Activated T-cell treated with anti-CD3 and anti-CD28 coated beads, Interleukin-2, amount 50 U/mL, for 24 hours (primary cell): ENCODE measurements at places on chromosomes 2 and 18.

- DNase-seq: no peak
Observed at GRCh38 chr2:174334278-174334715, 457 bp upstream of the SP9 start.

GRCh38 chr18:63283305-63284094 is 36.1 kb downstream of the BCL2 start:
- no peak for DNase-seq

DNA sequence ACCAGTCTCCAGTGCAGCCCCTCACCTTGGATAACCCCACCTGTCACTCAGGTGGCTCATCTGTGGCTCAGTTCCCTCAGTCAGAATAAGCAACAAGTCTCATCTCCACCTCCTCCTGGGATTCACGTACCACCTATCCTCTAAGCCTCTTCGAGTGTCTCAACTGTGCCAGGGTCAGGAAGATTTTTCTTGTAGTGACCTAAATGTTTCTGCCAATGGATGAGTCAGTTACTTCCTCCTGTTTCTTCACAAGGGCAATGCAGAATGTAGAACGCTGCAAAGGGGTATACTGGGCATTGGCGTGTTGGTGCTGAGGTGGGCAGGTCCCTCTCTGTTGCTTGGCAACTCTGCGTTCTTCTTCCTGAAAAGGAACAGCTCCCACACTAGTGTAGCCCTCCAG is 213.3 kb upstream of the CXCR4 start:
- DNase-seq: no peak

DNA sequence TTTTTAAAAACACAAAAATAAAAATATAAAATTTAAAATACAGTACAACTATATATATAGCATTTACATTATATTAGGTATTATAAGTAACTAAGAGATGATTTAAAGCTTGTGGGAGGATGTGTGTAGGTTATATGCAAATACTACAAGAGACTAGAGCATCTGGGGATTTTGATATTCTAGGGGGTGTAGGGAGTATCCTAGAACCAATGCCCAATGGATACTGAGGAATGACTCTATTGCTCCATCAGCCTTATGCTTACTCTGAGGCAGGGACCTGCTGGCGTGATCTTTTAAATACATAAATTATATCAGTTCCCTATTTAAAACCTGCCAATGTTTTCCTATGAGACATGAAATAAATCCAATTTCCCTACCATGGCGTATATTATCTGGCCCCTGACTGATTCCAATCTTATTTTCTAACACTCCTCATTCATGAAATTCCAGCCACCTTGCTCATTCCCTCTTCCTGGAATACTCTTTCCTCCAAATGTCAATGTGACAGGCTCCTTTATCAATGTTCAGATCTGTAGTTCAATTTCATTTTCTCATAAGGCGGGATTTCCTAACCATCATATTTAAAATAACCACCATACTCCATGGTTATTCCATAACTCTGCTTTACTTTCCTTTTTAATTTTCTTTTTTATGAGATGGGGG is 22.2 kb downstream of the SP3 start:
- DNase-seq: no peak

DNA sequence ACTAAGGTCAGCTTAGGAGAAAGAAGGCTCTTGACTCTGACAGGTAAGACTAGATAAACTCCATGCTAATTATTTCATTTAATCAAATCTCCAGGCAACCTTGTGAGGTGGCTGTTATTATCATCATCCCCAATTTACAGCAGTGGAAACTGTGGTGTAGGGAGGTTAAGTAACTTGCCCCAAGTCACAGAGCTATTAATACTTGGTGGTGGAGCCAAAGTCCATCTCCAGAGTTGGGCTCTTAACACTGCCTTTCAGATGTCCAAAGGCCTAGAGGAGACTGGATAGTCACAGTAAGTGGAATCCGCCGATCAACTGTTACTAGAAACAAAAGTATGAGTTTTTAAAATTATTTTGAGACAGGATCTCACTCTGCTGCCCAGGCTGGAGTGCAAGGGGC is 46.6 kb upstream of the SP3 start:
- no peak for DNase-seq

DNA sequence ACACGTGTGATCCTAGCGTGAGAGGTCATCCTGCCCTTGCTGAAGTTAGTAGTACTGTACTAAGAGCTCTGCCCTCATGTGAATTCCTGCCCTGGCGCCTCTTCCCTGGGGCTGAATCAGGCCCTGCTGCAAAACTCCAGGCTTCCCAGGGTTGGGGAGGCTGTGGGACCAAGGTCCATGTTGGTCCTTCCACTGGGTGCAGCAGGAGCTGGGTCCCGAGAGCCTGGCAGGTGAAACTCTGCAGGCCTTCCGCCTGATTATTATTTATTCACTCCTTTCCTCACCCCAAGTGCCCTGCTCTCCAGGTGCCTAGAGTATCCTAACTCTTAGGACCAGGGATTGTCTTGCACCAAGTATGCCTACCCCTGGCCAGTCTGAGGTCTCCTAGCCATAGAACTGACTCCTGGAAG is 5.3 kb upstream of the CNNM3 start:
- no peak for DNase-seq

DNA sequence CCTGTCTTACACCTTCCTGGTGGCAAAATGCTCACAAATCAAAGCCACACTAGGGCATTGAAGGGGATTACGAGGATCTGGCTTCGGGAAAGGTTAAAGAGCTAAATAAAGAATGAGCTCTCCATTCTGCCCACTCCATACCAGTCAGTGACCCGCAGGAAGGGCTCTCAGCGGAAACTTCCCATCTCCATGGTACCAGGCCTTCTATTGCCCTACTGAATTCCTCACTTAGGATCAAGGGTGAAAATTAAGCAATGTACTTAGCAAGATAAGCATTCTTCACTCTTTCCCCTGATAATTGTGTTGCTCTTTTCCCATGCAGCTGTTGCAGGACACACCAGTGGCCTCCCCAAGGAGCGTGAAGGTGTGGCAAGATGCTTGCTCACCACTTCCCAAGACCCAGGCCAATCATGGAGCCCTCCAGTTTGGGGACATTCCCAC is 75.6 kb upstream of the TTC39C start:
- no peak for DNase-seq

GRCh38 chr2:83866211-83866610 is 592.9 kb downstream of the SUCLG1 start:
- DNase-seq: no peak

DNA sequence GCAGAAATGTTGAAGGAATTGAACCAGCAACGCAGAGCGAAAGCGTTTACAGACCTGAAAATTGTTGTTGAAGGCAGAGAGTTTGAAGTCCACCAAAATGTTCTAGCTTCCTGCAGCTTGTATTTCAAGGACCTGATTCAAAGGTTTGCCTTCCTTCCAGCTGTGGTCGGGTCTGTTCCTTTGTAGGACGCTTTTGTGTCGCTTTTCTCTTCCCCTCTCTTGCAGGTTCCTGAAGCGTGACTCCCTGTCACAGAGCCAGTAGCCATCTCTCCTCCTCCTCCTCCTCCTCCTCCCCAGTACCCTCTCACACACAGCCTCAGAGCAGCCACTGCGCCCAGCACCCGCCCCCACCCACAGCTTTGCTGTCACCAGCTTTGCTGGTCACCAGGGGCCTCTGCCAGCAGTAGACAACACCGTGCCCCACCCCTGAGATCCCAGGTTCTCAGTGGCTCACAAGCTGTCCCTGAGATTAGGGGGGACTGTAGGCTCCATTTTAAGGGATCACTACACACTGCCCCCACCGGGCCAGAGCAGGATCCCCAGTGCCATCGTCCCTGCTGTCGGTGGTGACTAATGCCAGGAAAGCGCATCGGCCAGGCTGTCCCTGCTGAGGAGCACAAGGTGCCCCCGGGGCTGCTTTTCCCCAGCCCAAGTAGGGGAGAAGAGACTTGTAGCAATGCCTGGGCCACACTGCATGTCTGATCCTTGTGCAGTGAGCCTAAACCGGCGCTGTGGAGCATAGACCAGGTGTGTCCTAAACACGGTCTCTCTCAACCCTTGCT is 242.3 kb downstream of the ATAD2B start:
- DNase-seq: no peak

GRCh38 chr2:171404261-171404660 is 29.5 kb downstream of the METTL8 start:
- no peak for DNase-seq

GRCh38 chr2:82731824-82732223 is 1727.3 kb downstream of the SUCLG1 start:
- no peak for DNase-seq

- no peak for DNase-seq
Observed at GRCh38 chr2:20596193-20596972, 54.5 kb downstream of the HS1BP3 start.

DNA sequence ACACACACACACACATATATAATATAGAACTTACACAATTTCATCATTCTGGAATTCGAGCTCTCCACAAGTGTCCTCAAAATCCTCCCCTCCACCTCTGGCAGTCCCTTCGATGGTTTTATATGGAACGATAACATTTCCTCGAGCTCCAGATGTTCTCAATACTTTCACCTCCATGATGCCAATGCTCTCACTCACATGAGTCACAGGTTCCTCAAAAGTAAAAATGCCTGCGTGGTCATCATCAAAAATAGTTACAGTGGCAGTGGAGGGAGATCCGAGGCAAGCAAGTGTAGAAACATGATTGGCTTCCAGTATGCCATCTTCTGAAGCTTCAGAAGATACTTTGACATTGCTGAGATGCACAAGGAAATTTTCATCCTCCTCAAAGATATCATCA is 23.5 kb downstream of the SLC8A1 start:
- DNase-seq: no peak

GRCh38 chr2:159758239-159758638 is 39.8 kb downstream of the CD302 start:
- DNase-seq: no peak

- no peak for DNase-seq
Observed at GRCh38 chr2:235951493-235951892, 216.7 kb downstream of the GBX2 start.

GRCh38 chr18:56380685-56381084 is 257.7 kb downstream of the TXNL1 start:
- no peak for DNase-seq

DNA sequence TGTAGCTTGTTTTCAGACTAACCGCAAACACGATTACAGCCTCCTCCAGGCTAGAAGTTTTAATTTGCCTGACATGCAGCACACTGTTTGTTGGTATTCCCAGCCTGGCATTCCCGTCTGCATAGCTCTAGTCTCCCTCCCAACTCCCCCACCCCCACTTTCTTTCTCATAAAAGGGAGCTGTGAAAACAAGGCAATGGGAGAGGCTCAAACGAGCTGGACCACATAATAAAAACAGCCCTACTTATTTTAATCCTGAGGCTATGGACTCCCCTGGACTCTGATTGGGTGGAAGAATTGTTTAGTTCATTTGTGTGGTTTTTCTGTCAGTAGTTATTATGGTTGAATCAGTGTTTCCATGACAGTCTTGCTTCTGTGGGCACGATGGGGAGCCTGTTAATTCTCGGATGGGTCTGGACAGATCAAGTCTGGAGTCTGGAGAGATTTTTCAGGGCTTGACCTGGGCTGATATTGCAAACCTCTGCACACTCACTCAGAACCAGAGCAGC is 1.2 kb downstream of the STON1 start:
- no peak for DNase-seq

GRCh38 chr18:47926101-47926850 is 4.2 kb downstream of the SMAD2 start:
- no peak for DNase-seq

- no peak for DNase-seq
Observed at GRCh38 chr2:167177196-167177595, 288.9 kb downstream of the XIRP2 start.

DNA sequence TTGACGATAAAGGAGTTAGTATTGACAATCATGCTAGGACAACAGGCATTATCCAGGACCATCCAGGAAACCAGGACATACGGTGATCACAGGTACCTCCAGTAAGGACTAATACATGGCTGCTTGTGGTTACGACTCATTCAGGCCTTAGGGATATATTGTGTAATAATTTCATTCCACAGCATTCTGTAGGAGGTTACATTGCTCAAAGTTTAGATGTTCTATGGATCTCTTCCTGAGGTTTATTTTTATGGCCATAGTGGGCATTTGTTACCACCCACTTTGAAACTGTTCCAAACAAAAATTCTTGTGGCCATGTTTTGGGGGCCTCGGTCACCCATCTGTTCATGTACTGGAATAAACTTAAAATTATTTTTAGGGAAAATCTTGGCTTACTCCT is 431.6 kb downstream of the METTL4 start:
- DNase-seq: no peak

GRCh38 chr2:237600205-237600846 is 9.8 kb upstream of the RAB17 start:
- DNase-seq: no peak

DNA sequence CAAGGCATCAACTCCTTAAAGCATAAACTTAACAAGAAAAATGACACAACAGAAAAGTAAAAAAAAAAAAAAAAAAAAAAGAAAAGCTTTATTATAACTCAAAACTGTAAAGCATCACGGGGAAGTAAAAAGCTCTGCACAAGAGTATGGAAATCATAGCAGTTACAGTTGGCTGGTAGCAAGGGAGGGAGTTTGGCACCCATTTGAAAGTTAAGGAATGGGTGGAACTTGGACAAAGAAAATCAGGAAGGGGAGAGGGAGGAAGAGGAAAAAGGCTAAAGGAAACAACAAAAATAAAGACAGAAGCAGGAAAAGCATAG is 8.6 kb downstream of the KLF7 start:
- DNase-seq: no peak

DNA sequence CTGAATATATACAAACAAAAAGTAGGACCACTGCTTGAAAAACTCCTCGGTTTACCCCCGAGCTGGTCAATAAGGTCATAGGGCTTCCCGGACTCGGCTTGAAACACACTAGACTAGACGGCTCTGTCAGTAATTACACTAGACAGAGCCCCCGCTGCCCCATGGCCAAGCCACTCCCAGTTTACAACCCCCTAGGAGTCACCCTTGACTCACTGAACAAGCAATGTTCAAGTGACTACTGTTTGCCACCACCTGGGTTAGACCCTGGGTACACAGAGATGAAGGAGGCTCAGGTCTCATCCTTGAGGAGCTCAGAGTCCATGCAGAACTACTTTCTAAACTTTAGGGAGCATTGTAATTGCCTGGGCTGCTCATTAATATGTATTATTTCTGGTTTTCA is 13.7 kb upstream of the PRELID3A start:
- no peak for DNase-seq

DNA sequence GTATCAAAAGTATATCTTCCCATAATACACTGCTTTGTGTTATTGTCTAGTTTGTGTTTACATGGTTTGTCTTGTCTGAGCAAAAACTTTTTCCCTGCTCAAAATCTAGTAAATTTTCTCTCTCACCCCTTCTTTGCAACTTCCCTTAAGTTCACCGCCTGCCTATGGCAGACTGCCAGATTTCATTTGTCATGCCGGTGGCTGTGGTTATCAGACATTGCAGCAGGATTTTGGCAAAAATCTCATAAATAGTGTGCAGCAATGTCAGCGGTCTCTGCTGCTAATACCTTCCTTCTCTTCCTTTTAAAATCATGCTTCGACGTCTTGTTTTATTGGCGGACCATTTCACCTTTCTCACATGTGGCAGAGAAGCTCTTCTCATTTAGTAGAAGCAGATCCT is 45.6 kb upstream of the TMEM178A start:
- no peak for DNase-seq

GRCh38 chr2:96830044-96830562 is 13.7 kb downstream of the ANKRD23 start:
- no peak for DNase-seq

- no peak for DNase-seq
Observed at GRCh38 chr2:222307143-222307756, 8.5 kb upstream of the PAX3 start.
